ENCODE measurements at places on chromosomes 1 and 21.

GRCh38 chr21:33761441-33762036 lies 119.2 kb downstream of the ITSN1 start:
- DNase-seq, result no peak

DNA sequence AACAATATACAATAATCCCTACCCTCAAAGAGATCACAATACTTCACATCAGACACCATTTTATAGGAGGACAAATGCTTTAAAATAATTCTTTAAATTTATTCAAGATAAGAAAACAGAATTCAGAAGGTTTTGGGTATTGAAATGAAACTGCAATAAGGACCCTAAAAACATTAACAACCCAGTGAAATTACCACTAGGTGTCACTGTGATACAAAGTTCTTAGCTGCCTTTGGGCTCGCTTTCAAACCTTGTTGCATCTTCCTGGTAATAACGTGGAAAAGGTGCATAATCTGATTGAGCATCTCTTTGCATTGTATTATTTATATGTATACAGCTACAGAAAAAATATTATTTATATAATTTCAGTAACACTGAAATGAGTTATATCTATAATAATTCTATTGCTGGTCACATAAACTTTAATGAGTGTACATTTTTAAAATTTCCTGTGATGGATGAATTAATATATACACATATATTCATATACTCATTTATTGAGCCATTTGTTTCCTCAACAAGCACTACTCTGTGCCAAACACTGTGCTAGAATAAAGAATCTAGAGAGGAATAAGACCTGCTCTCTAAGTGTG lies 185.2 kb downstream of the FAF1 start:
- no peak for DNase-seq

DNA sequence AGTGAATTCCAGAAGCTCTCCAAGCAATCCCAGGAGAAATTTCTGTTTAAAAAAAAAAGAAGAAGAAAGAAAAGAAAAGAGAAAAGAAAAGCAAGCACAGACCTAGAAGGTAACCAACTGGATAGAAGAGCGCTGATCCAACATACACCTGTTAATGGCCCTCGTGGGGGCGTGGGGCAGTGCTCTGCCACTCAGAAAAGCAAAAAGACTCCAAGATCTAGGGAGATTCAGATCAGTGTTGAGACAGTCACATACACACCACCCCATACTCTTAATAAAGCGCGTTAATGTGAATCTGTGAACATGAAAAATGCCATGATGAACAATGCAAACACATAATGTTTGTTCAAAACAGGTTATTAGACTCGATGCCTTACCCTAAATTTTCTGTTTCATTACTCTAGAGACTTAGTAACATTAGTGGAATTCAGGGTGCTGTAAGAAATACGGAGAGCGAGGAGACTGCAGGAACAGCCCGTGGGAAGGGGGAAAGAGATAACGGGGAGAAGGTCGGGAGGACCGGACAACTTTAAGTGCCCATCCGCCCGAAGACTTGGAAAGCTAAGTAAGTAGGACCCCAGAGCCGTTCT lies 406 bp downstream of the NME7 start:
- no peak for DNase-seq

- DNase-seq, result no peak
Observed at GRCh38 chr1:54970901-54971300, 9.5 kb upstream of the TMEM61 start.

DNA sequence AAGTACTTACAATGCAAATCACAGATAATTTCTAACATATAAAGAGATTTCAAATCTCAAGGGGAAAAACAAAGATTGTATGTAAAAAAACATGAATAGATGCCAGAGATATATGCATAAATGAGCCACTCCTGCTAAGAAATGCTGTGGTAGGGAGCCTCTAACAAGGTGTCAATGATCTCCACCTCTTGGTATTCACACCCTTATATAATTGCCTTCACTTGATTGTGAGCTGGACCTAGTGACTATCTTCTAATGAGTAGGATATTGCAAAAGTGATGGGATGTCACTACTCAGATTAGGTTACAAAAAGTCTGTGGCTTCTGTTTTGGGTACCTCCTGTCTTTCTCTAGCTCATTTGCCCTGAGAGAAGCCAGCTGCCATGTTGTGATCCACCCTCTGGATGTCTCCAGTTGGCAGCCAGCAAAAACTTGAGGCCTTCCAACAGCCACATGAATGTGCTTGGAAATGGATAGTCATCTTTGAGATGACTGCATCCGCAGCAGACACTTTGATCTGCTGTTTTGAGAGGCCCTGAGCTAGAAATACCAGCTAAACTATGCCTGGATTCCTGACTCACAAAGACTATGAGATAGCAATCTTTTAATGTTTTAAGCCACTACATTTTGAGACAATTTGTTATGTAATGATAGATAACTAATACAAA lies 196.1 kb upstream of the FGGY start:
- DNase-seq, result no peak
